ENCODE measurements at places on chromosomes 13 and 19. TPM values are rescaled to one million over a fixed set of nuclear protein-coding genes. Genes with fewer than 3 reads are reported as not detected.

The ITGBL1 gene
- total RNA-seq: not detected

The ZNF283 gene
- 10.7 TPM for total RNA-seq

The PEG3 gene
- total RNA-seq: not detected

The PABPC3 gene
- 0.04 TPM for total RNA-seq

The EPS8L1 gene
- total RNA-seq: 25.7 TPM

The ARGLU1 gene
- 126 TPM for total RNA-seq

The CPT1C gene
- 6.7 TPM for total RNA-seq

The ZNF549 gene
- 4.3 TPM for total RNA-seq

The SIRT6 gene
- total RNA-seq: 15.7 TPM

The PEX11G gene
- 6.2 TPM for total RNA-seq

DNA sequence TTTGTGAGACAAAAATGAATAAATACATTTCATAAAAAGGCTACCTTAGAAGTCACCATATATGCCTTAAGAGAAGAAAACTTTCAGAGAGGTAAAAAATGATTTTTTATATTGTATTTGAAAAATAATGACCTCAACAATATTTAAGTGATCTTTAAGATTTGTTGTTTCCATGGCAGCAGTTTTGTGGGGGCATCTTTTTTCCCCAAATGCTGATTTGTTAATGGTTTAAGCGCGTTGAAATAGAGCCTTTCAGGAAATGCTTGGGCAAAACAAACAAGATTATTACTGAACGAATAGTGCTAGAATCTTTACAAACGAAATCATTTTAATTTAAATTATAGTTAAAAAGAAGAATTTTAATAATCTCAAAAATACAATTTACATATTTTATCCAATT, 103.1 kb upstream of the MYO16 start:
- no peak overlapping the region for H3K27ac ChIP-seq
- no peak overlapping the region for H3K4me3 ChIP-seq

DNA sequence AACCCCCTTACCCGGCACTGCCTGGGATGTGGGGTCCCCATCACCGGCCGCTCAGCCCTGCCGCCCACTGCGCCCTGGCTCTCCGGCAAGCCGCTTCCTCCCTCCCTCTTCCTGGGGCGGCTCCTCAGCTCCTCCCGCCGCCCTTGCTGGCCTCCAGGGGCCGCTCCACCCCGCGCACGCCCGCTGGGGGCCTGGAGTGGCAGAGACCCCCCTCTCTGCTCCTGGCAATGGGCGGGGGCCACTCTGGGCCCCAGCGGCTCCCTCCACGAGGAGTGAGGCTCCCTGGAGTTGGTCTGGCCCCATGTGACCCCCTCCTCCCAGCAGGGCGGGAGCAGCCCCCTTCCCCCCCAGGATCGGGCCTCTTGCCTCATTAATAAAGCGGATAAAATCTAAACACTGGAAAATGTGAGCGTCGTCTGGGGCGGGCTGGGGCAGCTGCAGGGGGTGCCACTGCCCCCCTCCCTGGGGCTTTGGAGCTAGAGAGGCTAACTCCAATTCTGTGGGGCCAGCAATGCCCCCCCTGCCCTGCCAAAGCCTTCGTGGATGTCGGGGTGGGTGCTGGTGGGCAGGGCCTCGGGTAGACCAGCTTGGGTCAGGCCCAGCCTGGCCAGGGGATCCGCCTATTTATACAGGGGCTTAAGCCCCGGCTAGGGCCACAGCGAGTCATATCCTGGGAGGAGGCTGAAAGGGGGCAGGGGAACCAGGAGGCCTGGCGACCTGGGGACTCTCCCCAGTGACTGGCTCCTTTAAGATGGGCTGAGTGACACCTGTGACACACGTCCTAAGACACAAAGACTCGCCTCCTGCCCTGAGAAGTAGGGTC, at the start of gene PTGER1:
TSS of gene PTGER1 (minus strand) at position 104 of the 823 bp plus-strand sequence. CDS start 1,034 bp downstream, outside the sequence.
- H3K36me3 ChIP-seq: peaks cover 4% of the 10 kb centered on the region
- peak; percentile 74 for DNase-seq
- peaks cover 37% of the 10 kb centered on the region for H3K4me1 ChIP-seq
- peak within 1 kb of the TSS; percentile 73 for H3K27ac ChIP-seq
- no peak within 1 kb of the TSS for H3K4me3 ChIP-seq

- no peaks in the 10 kb centered on the region for H3K27me3 ChIP-seq
- H3K4me1 ChIP-seq: no peaks in the 10 kb centered on the region
- H3K27ac ChIP-seq: no peak overlapping the region
- DNase-seq: no peak
These were observed 80.4 kb downstream of the HSPH1 start for GRCh38 chr13:31081316-31081715.

DNA sequence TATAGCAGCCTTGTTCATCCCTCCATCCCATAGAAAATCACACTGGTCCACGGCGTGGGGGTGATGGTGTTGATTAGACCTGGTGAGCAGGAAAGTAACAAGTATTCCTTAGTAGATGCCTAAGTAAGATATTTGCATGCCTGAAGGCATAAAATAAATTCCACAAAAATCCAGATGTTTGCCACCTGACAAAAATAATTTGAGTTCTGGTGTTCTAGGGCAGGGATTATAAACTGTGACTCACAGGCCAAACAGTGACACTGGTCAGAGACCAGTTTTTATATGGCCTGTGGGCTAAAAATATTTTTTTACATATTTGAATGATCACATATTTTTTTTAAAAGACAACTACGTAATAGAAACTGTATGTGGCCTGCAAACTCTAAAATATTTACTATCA, 310.7 kb downstream of the RFC3 start:
- no peak overlapping the region for H3K4me3 ChIP-seq
- H3K4me1 ChIP-seq: no peaks in the 10 kb centered on the region
- no peaks in the 10 kb centered on the region for H3K36me3 ChIP-seq
- no peak overlapping the region for H3K27ac ChIP-seq

- H3K27ac ChIP-seq: peak overlapping the region; percentile 15
- DNase-seq: peak; percentile 8
- H3K36me3 ChIP-seq: no peaks in the 10 kb centered on the region
- no peaks in the 10 kb centered on the region for H3K27me3 ChIP-seq
- no peak overlapping the region for H3K4me3 ChIP-seq
These were observed 162.5 kb downstream of the KCTD12 start for GRCh38 chr13:76723551-76724232.

GRCh38 chr13:99371956-99372355, 64.8 kb upstream of the GPR183 start:
- no peaks in the 10 kb centered on the region for H3K36me3 ChIP-seq
- DNase-seq: no peak
- no peaks in the 10 kb centered on the region for H3K27me3 ChIP-seq
- H3K4me3 ChIP-seq: no peak overlapping the region
- H3K27ac ChIP-seq: no peak overlapping the region
- no peaks in the 10 kb centered on the region for H3K4me1 ChIP-seq

GRCh38 chr13:52377898-52378297, 28.1 kb downstream of the THSD1 start:
- H3K27ac ChIP-seq: no peak overlapping the region
- H3K4me1 ChIP-seq: no peaks in the 10 kb centered on the region
- no peak for DNase-seq
- no peak overlapping the region for H3K4me3 ChIP-seq
- no peaks in the 10 kb centered on the region for H3K36me3 ChIP-seq

- H3K4me3 ChIP-seq: peak overlapping the region; percentile 20
- no peak for DNase-seq
- H3K27ac ChIP-seq: peak overlapping the region; percentile 99
These were observed 232.5 kb upstream of the SERP2 start for GRCh38 chr13:44140888-44141724.

DNA sequence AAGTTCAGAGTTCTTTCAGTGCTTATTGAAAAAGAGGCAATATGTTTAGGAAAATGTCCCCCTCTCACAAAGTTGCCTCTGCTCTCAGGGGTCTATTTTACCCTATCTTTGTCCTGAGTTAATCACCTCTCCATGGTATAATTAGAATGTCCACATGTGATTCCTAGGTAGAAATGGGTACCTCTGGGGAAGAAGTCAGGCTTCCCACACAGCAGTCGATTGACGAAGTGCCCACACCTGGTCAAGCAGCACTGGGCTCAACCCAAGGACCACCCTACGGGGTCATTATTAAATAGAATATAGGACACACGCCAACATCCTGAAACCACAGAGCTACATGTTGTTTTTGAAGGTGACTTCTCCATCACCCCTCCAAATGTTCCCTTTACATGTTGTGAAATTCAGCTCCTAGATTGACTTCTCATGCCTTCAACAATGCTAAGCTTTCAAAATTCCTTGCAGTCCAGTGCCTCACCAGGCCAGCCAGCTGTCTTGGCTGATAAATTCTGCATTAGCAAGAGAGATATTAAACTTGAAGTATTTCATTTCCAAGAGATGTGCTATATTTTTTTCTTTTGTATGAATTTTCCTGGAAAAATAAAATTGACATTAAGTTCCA, 43.6 kb upstream of the FAM124A start:
- H3K27me3 ChIP-seq: peaks cover 11% of the 10 kb centered on the region
- H3K4me1 ChIP-seq: no peaks in the 10 kb centered on the region
- no peak overlapping the region for H3K27ac ChIP-seq
- no peaks in the 10 kb centered on the region for H3K36me3 ChIP-seq
- no peak overlapping the region for H3K4me3 ChIP-seq
- no peak for DNase-seq

DNA sequence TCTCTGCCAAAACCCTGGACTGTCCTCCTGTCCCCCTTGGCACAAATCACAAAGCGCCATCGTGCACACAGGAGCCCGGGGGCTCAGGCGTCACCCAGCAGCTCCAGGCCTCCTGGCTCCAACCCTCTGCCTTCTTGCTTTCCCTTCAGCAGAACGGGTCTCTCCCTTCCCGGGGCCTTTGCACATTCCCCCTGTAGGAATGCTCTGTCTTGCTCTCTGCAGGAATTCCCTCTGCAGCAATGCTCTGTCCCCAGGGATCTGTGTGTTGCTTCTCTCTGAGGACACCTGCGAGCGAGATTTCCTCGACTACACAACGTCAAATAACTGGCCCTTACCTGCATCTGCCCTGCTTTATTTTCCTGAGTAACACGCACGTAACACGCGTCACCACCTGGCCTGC, 13.3 kb upstream of the RASA3 start:
- H3K36me3 ChIP-seq: no peaks in the 10 kb centered on the region
- DNase-seq: no peak
- H3K4me1 ChIP-seq: no peaks in the 10 kb centered on the region
- H3K27ac ChIP-seq: no peak overlapping the region
- no peak overlapping the region for H3K4me3 ChIP-seq

GRCh38 chr13:89790696-89791095, 1556.8 kb upstream of the MIR17HG start:
- H3K27me3 ChIP-seq: no peaks in the 10 kb centered on the region
- no peaks in the 10 kb centered on the region for H3K36me3 ChIP-seq
- no peak overlapping the region for H3K4me3 ChIP-seq
- no peak overlapping the region for H3K27ac ChIP-seq
- no peak for DNase-seq

GRCh38 chr13:42011601-42012350, 36.7 kb upstream of the DGKH start:
- no peaks in the 10 kb centered on the region for H3K27me3 ChIP-seq
- DNase-seq: peak; percentile 28
- H3K4me3 ChIP-seq: no peak overlapping the region
- H3K36me3 ChIP-seq: no peaks in the 10 kb centered on the region

DNA sequence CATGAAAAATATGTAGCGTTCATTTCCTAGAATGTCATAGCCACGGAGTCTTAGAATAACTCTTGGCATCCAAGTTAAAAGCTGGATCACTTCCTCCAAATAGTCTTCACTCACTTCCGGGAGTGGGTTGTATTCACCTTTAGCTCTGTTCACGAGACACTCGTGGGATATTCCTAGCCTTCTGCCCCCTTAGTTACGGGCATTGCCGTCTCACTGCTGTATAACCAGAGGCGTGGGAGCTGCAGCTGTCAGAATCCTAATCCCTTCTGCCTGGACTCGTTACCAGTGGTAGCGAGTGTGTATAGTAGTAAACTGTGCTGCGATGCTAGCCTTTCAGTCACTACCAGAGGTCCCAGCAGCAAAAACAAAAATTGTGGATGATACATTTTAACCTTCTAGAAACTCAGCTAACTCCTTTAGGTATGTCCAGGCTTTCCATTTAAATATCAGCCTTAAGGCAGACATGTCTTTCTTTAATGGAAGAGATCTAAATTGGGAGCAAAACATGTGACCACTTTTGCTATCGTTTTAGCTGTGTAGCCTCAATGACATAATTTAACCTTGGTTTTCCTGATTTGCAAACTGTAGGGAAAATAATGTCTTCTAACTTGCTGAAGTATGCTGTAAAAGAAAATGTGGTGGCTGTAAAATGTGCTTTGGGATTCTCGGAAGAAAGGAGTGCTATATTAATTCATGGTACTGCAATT, 34.1 kb downstream of the ERCC5 start:
- H3K27ac ChIP-seq: no peak overlapping the region
- no peak overlapping the region for H3K4me3 ChIP-seq
- no peaks in the 10 kb centered on the region for H3K36me3 ChIP-seq
- no peaks in the 10 kb centered on the region for H3K4me1 ChIP-seq

DNA sequence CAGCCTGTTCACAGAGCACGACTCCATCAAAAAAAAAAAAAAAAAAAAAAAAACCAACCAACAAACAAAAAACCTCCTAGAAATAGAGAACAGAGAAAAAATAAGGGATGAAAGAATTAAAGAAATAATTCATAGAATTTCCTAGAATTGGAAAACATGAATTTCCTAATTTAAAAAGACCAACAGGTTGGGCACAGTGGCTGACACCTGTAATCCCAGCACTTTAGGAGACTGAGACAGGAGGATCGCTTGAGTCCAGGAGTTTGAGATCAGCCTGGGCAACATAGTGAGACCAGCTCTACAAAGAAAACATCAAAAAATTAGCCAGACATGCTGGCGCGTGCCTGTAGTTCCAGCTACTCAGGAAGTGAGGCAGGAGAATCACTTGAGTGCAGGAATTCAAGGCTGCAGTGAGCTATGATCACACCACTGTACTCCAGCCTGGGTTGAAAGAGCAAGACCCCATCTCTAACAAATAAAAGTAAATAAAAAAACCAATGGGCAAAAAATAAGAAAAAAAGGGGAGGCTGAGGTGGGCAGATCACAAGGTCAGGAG, 6.5 kb downstream of the SPART start:
- no peaks in the 10 kb centered on the region for H3K27me3 ChIP-seq
- no peak overlapping the region for H3K4me3 ChIP-seq
- H3K27ac ChIP-seq: no peak overlapping the region
- DNase-seq: no peak

DNA sequence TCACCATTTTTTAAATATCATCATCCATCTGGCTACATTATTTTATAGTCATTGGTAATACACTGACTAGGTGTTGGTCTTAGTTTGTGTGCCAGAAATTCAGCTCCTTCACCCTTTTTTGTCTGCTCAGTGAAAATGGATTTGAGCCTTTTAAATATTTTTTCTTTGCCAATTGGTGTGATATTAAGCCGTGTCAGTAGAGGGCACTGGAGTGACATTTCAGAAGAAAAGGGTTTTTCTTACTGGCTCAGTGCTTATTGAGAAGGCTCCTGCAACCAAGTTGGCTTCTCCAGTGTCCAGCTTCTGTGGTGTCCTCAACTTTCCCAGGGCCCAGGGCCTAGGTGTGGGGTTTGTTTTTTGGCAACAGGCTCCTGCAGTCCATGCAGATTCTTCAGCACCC, 546.6 kb downstream of the DACH1 start:
- H3K4me1 ChIP-seq: no peaks in the 10 kb centered on the region
- H3K27me3 ChIP-seq: no peaks in the 10 kb centered on the region
- no peak overlapping the region for H3K4me3 ChIP-seq

GRCh38 chr13:110012102-110012739, 225.8 kb upstream of the IRS2 start:
- no peaks in the 10 kb centered on the region for H3K36me3 ChIP-seq
- peaks cover 32% of the 10 kb centered on the region for H3K4me1 ChIP-seq
- no peaks in the 10 kb centered on the region for H3K27me3 ChIP-seq
- peak; percentile 31 for DNase-seq
- no peak overlapping the region for H3K4me3 ChIP-seq

Measured in hepatocyte (in vitro differentiated cells).